ENCODE measurements at places on chromosomes 1 and 21.

DNA sequence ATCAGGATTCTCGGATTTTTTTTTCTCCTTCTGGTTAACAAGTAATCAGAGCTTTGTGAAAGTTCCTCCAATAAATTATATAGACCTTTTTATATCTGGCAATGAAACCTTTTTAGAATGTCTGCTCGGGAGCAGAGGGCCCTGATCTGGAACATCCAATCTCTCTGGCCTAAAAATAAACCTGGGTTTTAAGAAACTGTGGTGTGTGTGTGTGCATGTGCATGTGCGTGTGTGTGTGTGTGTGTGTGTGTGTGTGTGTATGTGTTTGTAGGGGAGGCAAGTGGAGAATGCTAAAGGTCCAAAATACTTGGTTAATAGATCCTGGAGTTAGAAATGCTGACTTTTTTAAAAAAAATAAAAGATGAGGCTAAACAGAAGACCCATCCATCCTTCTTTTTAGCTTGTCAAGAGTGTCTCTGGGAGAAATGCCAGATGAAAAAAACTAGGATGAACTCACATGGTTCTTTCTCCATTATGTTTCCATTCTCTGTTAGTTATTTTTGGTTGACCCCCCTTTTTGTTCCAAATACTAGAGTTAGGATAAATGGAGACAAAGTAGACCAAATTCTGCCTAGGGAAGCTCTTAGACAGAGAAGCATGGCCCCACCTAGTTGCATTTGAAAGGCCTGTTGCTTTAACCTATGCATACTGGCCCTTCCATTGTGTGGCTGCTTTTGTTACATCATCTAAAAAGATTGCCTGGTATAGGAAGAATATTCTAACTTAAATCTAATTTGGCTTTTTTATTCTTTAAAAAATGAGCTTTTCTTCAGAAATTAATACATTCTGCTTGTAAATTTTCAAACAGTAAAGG, 175.9 kb downstream of the PAPPA2 start:
- no peak for DNase-seq

- DNase-seq = no peak
These were observed 26.3 kb upstream of the PTGFR start for GRCh38 chr1:78464449-78464891.

- DNase-seq = no peak
These were observed 17.9 kb downstream of the GBP5 start for GRCh38 chr1:89254658-89255287.

GRCh38 chr1:3821004-3821403, 24.7 kb upstream of the LRRC47 start:
- DNase-seq = no peak

Data from stimulated activated CD8-positive, alpha-beta memory T cell treated with anti-CD3 and anti-CD28 coated beads, Interleukin-4, amount 100 ng/mL, for 1 hour (primary cell).